ENCODE measurements at places on chromosomes 7 and 10. TPM values are rescaled to one million over a fixed set of nuclear protein-coding genes. Genes with fewer than 3 reads are reported as not detected.

- peak; percentile 69 for DNase-seq
These were observed 10.8 kb upstream of the PVRIG start for GRCh38 chr7:100208911-100209408.

DNA sequence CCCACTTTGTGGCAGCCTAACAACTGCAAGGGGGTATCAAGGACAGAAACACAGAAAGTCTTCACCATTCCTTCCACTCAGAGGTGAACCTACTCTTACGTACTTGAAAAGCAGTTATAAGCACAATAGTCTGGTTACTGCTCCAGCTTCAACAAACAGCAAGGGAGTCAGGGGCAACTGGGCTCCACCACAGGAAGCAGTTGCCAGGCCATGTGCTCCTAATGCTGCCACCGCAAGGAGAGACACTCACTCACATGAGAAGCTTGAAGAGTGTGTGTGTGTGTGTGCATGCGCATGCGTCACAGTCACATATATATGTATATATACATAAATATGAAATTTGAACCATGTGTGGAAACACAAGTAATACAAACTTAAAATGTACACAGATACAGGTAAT, 65.5 kb downstream of the GRB10 start:
- DNase-seq, result no peak

GRCh38 chr7:124940306-124940705, 10.7 kb upstream of the POT1 start:
- no peak for DNase-seq

- no peak for DNase-seq
These were observed 46.2 kb downstream of the CHST3 start for GRCh38 chr10:72010234-72010973.

GRCh38 chr10:28180654-28181053, 122.2 kb downstream of the MPP7 start:
- no peak for DNase-seq

DNA sequence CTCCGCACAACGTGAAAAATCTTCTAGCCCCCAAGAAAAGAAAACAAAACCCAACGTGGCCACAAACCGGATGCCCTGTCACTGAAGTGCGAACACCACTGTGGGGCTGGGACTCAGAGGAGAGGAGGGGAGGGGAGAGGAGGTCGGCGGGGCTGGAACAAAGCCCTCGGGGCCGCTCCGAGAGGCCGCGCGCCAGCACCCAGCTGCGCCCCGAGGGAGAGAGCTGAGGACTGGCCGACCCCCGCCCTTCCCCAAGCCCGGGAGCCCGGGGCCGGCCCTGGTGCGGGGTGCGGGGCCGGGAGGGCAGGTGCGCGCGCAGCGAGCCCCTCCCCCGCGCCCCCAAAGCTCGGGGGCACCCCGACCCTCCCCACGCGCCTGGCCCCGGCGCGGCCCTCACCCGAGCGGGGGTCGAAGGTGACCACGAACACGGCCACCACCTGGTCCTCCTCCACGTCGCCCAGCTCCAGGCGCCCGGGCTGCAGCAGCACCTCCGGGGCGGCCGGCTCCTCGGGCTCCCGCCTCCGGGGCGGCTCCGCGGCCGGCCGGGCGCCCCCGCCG, 398 bp downstream of the DENND11 start:
- DNase-seq, result peak; percentile 77

DNA sequence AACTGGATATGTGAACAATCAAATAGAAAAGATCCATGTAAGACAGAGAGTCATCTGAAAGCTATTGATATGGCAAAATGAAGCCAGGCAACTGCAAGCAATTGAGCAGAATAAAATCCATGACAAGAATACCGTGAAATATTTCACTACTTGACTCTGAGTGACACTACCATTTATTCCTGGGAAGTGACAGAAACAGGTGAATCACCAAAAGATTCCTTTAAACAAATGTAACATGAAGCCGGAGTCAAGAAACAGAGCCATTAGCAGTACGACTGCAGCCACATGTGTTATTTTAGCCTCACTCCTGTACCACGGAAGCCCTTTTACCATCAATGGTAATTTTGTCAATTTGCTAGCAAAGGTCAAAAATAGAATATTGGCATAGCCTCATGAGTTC, 197.7 kb upstream of the POT1 start:
- no peak for DNase-seq

- DNase-seq, result no peak
These were observed 155.1 kb downstream of the ETV1 start for GRCh38 chr7:13834328-13834761.

The GJD4 gene
- total RNA-seq, result not detected

The THSD7A gene
- not detected for total RNA-seq

The LIPK gene
- not detected for total RNA-seq

All from activated naive CD8-positive, alpha-beta T cell treated with anti-CD3 and anti-CD28 coated beads for 36 hours (primary cell).